Nephron progenitor cell (in vitro differentiated cells): ENCODE measurements at places on chromosomes 2 and 18.

GRCh38 chr2:189116087-189116486 lies 63.5 kb downstream of the COL5A2 start:
- peak; percentile 2 for DNase-seq

- no peak for DNase-seq
These were observed 4.3 kb downstream of the GAD1 start for GRCh38 chr2:170820757-170821530.

GRCh38 chr2:12442476-12442847 lies 274.3 kb upstream of the TRIB2 start:
- DNase-seq = no peak

GRCh38 chr2:36561237-36561944 lies 36.6 kb downstream of the FEZ2 start:
- no peak for DNase-seq

DNA sequence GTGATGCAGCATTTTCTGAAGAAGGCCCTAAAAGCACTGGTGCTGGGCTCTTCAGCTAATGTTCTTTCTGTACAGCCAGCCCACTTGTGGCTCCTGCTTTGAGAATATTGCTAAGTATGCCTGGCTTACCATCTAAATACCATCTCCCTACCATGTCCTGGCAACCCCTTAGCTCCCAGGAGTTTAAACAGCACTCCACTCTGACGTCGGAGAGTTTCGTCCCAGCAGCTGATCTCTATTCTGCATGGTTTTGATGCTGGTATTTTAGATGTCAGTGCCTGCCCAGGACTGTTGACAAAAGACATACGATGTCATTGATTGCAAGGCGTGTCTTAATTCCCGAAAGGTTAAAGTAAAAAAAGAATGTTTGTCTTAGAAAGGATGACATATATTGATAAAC lies 47.0 kb upstream of the AFF3 start:
- DNase-seq = no peak

DNA sequence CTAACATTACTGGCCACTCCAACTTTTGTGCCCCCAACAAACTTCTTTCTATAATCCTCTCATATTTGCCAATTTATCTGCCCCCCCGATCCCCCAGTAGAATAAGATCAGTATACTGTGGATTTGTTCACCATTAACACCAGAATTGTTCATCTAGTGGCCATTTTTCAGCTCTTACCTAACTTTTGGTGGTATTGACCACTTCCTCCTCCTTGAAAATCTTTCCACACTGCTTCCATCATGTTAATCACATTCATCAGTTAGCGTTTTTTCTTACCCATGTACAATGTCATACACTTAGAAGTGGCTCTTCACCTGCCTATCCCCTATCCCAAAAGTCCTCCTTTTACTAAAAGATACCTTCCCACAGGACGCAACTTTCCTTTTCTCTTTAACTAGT lies 6.1 kb downstream of the IMPACT start:
- no peak for DNase-seq

GRCh38 chr2:103293067-103293741 lies 531.4 kb downstream of the TMEM182 start:
- peak; percentile 27 for DNase-seq

- no peak for DNase-seq
These were observed 99.5 kb upstream of the MMADHC start for GRCh38 chr2:149687052-149687427.

DNA sequence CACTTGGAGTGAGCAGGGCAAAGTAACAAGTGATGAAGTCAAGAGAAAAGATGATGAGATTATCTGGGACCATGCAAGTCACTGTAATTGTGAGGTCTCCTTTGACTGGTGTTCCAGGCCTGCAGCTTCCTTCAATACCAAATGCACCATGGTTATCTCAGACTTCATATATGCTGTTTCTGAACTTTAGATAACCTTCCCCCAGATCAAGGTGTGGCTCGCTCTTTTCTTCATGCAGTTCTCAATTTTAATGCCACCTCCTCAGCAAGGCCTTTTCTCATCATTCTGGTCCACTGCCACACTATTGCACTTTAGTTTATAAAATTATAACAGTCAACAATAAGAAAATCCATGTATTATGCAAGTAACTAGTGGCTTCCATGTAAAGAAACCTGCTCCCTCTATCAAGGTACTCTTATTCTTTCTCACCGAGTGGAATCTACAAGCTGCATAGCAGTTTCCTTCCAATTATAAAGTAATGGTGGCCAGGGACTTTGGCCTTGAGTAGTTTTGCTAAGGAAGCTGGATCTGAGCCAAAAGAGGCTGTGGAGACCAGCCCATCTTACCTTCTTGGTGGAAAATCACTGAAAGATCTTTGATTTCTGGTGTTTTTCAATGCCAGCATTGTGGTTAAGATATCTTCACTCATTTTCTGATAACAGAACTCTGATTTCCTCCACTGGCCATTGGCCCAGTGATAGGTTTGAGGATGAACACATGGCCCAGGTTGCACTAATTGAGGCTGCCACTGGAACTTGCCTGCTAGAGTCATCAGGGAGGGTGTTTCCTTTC lies 113.6 kb downstream of the KCNE4 start:
- no peak for DNase-seq

DNA sequence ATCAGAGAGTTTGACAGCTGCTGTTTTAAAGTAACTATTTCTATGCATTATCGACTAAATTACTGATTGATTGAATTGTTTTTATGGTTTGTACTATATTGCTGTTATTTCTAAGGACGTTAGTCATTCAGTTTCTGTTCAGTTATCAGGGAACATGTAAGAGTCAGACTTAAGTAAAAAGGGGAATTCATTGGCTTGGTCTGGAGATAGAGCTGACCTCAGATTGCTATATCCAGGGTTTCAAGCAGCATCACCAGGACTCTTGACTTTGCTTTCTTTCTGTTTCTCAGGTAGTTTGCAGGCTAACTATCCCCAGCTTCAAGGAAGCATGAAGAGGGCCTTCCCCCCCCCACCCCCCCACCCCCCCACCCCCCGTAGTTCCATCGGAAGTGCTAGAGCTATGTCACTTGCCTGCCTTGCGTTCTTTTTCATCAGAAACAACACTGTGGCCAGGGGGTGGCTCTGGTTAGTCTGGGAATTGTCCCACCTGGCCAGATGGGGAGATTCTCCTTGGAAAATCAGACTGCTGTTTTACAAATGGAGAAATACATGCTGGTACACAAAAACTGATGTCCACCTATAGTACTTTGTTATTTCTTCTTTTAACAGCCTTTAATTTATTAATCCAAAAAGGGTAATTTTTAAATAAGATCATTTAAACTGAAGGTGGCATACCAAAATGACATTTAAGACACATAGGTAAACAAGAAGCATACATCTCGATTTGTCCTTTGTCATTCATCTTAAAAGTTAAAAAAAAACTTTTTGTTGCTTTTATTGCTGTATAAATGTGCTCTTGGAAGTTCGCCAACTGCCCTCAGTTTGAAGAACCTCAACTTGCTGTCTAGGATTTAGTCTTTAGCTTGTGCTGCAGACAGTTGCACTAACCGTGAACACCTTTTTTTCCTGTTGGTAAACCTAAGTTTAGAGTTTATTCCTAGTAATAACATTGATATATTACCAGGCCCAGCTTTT lies 9.4 kb downstream of the SMAD4 start:
- no peak for DNase-seq

DNA sequence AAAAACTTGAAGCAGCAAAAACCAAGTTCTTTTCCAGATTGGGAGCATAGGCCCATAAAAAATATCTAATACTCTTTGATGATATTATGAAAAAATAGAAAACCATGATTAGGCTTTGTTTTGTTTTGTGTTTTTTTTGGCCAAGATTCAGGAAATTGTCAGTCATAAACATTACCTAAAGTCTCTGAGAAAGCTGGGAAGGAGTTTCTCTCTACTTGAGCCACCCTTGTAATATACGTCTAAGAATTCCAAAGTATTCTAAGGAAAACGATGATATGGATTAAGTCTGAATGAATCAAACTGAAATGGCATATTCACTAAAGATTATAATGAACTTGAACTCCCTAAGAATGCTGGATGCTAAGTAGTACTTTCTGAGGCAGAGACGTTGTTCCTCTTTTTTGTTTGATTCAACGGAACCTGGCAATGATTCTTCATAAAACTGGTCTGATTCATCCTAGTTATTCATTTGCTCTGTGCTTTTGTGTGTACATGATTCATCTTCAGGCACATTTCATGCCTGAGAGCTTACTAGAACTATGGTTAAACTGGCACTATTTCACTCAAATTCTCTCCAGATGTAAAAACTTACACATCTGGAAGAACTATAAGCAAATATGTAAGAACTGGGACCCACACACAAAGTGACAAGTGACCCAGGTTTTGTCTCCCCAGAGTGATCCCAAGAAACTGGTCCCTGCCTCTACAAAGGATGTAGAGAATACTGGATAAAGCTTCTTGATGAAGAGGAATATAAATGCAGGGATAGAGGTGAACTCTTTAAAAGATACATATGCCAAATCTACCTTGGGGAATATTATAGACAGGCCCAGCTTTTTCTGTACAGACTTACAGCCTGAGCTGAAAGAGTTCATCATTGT lies 159.7 kb downstream of the DOCK10 start:
- no peak for DNase-seq

DNA sequence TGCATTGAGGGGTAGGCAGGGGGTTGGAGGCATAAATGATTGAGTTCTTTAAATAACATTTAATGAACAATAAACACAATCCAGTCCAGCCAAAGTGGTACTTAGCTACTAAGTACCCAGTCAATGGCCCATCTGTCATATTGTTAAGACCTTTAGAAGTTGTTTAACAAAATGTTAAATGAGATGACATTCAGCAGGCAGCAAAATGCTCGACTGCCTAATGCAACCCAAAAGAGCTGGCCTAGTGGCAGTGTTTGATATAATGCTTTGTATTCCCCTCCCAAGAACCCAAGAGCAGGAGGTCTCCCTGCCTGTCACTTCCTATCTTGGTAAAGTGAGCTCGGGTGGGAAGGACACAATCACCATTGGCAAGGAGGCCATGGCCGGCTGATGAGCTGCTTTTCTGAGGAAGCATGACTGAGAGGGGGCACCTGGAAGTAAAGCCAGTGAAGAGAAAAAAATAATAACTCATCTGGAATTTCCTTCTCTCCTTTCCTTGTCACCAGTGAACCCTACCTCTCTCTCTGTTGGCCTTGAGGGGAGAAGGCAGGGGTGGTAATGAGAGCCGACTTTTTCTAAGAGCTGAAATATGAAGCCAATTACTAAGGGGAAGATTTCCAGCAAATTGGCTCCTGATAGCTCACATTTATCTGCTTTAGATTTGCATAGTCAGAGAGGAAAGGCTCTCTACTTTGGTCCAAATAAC lies 140.6 kb downstream of the C1D start:
- no peak for DNase-seq

- DNase-seq = no peak
These were observed 559.8 kb upstream of the REG3G start for GRCh38 chr2:78465707-78466106.

DNA sequence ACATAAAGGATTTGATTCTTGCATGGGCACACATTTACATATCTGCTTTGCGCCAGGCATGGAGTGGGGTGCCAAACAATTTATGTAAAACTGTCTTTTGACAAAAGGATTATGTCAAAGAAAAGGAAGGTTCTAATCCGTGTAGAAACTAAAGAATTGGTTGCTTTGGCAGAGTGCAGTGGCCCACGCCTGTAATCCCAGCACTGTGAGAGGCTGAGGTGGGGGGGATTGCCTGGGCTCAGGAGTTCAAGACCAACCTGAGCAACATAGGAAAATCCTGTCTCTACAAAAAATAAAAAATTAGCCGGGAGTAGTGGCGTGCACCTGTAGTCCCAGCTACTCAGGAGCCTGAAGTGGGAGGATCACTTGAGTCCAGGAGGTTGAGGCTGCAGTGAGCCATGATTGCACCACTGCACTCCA lies 1.1 kb upstream of the MTERF4 start:
- no peak for DNase-seq

DNA sequence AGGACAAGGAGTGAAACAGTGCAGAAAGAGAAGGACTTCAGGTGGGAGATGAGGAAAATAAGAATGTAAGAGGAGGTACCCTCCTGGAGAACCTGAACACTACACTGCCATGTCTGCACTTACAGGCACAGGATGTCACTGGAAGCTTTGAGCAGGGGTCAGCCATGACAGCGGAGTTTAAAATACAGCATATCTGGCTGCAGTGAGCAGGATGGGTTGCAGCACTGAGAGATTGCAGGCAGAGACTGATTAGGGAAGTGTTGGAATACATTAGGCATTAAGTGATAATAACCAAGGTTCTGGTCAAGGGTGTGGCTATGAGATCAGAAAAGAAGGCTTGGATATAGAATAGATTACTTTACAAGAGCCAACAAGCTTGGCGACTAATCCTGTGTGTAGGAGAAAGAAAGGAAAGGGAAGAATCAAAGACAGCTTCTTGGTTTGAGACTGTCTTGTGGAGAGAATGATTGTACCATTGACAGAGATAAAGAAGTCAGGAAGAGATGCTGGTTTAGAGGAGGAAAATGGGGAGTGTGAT lies 171.1 kb upstream of the RBMS1 start:
- no peak for DNase-seq

- DNase-seq = no peak
These were observed 232.4 kb downstream of the CALCRL start for GRCh38 chr2:187215532-187216240.

DNA sequence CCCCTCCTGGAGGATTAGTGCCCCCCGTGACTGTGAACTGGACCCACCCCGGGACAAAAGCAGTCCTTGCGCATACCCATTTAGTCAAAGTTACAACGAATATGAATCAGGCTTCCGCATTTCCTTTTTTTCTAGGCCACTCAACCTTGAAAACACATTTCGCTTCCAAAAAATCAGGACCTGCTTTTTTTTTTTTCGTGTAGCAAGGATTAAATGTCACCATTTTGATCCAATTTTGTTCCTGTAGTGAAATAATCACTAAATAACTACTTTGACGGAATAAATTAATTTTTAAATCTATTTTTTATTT lies 464 bp upstream of the FTCDNL1 start:
- no peak for DNase-seq

- DNase-seq = no peak
These were observed 60.4 kb downstream of the PID1 start for GRCh38 chr2:229210641-229211040.

GRCh38 chr18:38494065-38494464 lies 928.5 kb upstream of the CELF4 start:
- DNase-seq = no peak
